Renal cortex interstitium (tissue), 15 donors: ENCODE measurements at places on chromosomes 16 and 17.

DNA sequence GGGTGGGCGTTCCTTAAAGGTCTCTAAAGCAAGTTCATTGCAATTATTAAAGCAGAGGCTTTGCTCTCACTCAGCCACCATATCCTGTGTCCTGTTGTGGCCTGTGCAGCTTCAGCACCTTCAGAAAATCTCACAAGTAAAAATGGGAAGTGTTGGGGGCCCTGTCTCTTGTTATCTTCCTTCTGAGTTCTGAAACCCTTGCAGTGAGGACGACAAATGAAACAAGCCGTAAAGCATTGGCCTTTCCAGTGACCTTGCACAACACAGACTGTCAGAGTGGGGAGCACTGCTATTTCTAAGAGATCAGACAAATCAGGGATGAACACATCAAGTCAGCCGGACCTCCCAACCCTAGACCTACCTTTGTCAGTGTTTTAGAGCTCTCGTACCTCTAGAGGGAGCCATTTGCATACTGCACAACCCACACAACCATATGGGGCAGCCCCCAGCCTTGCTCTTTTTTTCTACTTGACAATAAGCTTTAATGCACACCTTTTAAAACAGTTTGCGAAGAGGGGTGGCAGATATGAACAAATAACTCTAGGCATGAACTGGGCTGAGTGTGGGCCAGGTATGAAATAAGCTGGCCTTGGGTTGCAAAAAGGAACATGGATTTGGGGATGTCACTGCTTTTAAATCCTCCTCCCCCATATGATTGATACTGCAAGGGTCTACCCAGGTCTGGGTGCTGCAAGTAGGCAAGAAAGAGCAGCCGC is 89.8 kb downstream of the KATNIP start:
- no peak for DNase-seq

DNA sequence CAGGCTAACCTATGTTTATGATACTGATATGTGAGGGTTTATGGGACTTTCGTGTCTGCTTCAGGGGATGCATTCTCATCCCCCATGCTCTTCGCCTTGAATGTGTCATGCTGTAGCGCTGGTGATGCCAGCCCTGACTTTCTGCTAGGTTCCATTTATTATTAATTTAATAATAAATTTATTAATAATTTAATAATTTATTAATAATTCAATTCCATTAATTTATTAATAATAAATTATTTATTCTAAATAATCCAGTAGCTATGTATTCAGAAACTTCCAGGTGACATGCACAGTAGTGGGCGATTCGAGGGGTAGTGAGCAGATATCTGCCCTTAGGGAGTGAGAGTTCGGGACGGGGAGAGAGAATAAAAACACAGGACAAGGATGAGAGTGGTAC is 49.8 kb downstream of the SHISA6 start:
- no peak for DNase-seq

DNA sequence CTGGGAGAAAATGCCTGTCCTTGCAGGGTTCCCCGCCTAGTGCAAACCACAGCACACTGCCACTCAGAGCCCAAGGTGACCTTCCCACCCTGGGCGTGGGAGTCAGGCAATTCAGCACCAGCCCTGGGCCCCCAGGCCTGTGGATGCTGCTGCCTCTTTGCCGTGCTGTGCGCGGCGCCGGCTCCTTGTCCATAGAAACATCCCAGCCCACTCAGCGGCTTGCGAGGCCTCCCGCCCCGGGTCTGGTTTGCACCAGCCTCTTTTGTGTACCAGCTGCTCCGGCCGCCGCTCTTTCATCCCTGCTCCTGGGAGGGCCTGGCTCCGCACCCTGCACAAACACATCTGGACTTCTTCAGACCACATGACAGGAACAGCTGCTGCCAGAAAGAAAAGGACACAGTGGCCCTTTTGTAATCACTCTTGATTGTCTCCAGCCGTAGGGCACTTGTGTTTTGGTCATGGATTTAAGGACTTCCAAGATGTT is 75.4 kb upstream of the SDK2 start:
- DNase-seq, result peak; percentile 41

DNA sequence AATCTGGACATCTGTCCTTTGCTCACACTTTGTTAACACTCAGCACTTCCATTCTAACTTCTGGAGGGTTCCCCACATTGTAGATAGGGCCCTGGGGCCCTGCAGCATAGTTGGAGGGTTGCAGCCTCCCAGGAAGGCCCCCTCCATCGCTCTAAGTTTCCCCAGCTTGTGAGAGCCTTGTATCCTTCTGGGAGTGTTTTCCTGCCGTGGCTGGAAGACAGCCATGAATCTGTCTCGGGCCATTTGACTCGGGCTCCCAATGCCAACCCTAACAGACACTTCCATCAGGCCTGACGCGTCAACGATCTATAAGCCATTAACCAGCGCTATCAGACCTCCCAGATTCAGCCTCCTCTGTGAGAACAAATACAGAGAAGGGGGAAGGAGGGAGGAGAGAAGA is 263.7 kb upstream of the RPL38 start:
- DNase-seq, result no peak
